ENCODE measurements at places on chromosomes 6 and 20. TPM values are rescaled to one million over a fixed set of nuclear protein-coding genes. Genes with fewer than 3 reads are reported as not detected.

- no peak for DNase-seq
Measured at GRCh38 chr6:37006793-37007339, 1.4 kb downstream of the FGD2 start.

DNA sequence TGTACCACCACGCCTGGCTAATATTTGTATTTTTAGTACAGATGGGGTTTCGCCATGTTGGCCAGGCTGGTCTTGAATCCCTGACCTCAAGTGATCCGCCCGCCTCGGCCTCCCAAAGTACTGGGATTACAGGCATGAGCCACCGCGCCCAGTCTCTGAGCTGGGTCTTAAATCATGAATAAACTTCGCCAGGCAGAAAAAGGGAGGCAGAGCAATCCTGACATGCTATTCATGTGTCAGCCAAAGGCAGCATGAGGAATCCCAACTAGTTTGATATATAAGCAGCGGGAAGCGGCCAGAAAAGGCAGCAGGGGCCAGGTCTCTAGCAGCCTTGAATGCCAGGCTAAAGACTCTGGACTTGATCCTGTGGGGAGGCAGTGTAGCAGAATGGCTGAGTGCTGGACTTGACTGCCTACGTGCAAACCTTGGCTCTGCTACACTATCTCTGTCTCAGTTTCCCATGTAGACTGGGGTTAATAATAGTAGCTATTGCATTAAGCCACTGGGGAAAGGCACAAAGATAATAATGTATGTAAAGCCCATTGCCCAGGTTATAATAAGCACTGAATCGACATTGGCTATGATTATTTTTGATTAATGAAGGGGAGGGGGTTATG, 1.8 kb downstream of the PROCR start:
- DNase-seq, result no peak

The OOEP gene
- not detected for total RNA-seq

GRCh38 chr6:105036351-105036750, 79.4 kb downstream of the LIN28B start:
- DNase-seq, result peak; percentile 17

DNA sequence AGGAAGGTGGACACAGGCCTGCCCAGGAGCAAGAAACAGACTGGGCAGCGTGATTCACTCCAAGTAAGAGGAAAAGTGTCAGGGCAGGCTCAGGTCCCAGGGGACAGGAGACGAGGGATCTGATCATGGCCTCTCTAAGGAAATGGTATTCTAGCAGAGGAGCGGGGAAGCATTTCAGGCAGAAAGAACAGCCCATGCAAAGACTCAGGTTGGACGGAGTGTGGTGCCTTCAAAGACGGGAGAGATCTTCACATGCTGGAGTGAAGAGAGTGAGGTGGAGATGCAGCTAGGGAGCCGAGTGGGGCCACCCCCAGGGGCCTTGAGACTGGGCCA, 161.1 kb downstream of the SYCP2 start:
- no peak for DNase-seq

The HAO1 gene
- not detected for total RNA-seq

- no peak for DNase-seq
Measured at GRCh38 chr6:45689926-45690615, 312.3 kb upstream of the SUPT3H start.

GRCh38 chr6:148451690-148452089, 109.1 kb downstream of the SASH1 start:
- DNase-seq, result no peak

The OPRM1 gene
- total RNA-seq, result 15.9 TPM

GRCh38 chr6:79536954-79537747, at the start of gene LCA5:
Gene LCA5, minus strand, starts transcription at chr6:79537430. Its CDS starts 18,536 bp downstream, at chr6:79518894.
- DNase-seq, result peak; percentile 94

The PRDM13 gene
- 4.7 TPM for total RNA-seq

DNA sequence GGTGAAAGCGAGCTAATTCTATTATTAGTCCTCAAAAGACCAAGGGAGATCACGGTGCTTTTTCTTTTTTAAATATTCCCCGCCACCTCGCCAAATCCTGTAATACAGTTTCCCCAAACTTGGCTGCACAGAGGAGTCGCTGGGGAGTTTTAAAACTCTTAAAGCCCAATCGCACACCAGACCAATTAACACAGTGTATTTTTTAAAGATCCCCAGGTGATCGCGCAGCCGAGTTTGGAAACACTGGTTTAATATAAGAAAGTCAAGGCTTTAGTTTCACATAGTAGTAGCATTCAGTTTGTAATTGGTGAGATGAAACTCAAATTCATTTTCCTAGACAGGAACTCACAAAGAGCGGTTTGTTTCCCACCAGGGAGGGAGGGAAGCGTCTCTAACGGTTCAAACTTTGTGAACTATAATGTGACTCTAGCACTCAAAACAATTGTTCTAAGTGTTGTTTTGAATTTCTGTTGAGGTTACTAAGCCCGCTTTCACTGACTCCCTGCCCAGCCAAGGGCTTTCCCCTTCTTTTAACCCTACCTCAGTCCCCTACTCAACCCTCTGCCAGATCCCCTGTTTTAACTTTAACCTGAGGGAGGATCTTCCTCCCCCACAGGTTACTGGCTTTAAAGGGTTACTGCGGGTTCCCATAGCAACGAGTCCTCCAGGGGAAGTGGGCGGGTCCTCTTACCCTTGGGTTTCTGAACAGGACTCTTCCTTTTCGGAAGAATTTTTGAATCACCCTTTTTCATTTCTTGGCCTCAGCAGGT, 25.7 kb upstream of the BTBD3 start:
- peak; percentile 68 for DNase-seq

DNA sequence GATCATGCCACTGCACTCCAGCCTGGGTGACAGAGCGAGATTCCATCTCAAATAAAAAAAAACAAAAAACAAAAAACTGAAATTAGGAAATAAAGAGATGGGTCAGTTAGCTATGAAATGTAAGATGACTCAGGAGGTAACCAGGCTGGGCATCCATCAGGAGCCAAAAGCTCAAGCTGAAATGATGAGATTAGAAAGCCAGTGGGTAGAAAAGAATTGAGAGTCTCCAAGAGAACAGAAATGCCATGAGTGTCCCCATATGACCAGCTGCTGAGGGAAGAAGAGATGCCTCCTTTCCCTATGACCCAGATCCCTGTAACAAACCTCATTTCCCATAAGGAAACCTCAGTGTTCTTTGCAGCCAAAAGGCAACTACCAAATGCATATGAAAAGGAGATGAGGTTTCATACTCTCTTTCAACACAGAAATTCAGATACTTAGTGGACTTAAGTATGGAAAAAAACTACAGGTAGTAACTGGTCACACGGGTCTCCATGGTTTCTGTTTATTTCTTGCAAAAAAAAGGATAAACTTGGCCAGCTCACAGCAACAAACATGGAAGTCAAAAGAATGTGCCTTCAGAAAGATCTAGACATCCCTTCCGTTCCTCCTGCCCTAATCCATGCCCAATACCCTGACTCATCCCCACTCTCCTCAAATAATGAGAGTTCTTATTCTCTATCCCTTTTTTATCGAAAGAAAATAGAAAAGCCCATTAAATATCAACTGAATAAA, 8.1 kb downstream of the ARHGAP18 start:
- no peak for DNase-seq

DNA sequence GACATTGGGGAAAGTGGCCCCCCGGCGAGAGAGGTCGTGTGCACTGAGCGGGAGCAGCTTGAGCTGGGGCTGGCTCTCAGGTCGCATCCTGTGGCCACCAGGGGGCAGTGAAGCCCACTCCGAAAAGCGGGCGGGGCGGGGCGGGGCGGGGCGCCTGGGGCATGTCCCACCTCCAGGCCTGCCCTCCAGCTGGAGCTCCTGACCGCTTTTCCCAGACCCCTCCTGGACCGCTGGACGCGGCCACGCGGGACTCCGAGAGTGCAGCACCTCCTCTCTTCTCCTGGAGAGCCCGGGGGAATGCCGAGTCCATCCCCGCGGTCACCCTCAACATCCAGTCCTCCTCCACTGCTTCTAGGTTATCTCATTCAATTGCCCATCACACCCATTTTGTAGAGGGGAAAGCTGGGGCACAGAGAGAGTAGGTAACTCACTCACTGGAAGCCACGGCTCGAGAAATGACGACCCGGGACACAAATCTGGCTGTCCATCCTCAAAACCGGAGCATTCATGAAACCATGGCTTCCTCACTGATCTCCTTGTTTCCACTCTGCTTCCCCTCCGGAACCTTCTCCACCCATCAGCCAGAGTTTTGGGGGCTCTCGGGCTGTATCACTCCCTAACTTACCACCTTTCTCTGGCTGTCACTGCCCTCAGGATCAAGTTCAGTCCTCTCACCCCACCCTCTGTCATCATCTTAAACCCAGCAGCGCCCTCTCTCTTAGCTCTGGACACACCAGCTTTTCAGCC, 24.1 kb downstream of the COX4I2 start:
- peak; percentile 95 for DNase-seq

GRCh38 chr20:1822564-1823449, 72.4 kb upstream of the SIRPA start:
- no peak for DNase-seq

The NKAPL gene
- 2.5 TPM for total RNA-seq

DNA sequence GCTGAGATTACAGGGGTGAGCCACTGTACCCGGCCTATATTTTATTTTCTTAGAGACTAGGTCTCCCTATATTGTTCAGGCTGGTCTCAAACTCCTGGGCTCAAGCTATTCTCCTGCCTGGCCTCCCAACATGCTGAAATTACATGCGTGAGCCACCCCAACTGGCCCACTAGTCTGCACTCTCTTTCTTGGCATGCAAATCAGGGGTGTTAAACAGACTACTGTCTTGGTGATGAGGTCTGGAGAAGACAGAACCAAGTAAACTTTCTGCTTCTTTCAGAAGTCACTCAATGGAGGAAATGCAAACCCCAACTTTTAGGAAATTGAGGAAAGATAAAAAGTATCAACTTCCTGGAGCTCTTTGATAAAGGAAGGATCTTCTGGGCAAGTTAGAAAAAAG, 8.0 kb upstream of the TUBB2B start:
- no peak for DNase-seq

Measured in cerebellum (tissue), 4 donors.